SIG-M5 (cell line): ENCODE measurements at places on chromosomes 13 and 19.

DNA sequence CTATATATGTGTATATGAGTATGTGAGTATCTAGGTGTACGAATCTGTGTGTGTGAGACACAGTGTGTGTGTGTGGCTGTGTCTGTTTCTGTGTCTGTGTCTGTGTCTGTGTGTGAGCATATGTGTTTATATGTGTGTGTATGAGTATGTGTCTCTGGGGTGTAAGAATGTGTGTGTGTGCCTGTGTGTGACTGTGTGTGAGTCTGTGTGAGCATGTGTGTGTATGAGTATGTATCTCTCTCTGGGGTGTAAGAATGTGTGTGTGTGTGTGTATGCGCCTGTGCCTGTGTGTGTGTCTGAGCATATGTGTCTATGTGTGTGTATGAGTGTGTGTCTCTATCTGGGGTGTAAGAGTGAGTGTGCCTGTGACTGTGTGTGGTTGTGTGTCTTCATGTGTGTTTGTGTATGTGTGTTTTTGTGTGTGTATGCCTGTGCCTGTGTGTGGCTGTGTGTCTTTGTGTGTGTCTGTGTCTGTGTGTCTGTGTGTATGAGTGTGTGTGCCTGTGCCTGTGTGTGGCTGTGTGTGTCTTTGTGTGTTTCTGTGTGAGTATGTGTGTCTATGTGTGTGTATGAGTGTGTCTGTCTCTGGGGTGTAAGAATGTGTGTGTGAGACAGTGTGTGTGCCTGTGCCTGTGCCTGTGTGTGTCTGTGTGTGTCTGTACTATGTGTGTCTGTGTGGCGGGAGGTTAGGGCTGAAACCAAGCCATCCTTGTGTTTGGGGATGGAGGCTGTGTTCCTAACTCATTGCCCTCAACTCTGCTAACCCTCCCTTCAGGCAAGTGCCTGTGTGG is 11.2 kb downstream of the AXL start:
- DNase-seq, result no peak

DNA sequence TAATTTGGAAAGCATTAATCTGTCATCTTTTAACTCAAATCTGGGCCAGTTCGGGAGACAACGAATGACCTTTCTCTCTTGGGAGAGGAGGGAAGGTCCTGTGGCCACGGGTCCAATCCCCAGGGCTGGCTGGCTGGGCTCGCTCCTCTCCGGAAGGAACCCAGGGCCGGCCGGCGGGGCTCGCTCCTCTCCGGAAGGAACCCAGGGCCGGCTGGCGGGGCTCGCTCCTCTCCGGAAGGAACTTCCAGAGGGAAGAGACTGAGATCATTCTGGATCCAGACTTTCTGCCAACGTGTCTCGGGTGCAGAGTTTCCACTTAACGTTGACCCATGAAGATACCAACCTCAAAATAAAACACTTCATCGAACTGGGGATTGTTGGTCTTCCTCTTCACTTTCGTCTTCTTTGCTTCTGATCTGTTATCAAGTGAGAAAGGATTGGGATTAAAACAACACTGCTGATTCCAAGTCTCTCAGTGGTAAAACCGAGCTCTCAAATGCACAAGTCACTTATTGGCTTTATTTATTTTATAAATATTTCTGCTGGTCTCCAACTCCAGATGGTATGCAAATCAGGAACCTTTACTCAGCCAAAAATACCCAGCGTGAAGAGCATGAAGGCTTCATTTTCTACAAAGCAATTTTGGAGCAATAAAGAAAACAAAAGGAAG is 53.3 kb upstream of the C13orf46 start:
- DNase-seq, result no peak

DNA sequence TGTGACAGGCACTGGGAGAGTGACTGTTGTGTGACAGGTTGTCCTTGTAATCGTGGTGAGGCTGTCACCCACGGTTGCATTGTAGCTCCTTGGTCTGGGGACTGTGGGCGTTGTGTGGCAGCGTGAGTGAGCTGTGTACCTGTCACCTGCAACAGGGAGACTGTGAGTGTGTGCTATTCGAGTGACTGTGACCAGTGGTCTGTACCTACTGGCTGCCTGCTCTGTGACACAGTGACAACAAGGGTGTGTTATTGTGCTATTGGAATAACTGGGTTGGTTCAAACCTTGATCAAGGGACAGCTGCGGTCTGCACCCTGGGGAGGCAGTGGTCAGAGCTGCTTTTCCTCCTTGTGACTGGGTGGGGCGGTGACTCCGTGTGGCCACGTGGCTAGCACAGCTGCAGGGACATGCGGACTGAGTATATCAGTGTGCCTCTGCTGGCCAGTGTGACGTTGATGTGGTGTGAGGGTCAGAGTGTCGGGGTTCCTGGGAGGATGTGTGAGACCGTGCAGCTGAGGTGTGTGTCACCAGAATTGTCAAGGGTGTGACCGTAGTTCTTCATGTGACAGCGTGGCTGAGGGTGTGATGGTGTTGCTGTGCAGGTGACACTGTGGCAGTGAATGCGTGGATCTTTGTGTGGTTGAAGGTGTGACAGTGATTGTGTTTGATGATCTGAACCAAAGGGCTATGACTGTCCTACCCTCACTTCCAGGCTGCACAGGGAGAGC is 10.1 kb upstream of the NFIX start:
- no peak for DNase-seq

DNA sequence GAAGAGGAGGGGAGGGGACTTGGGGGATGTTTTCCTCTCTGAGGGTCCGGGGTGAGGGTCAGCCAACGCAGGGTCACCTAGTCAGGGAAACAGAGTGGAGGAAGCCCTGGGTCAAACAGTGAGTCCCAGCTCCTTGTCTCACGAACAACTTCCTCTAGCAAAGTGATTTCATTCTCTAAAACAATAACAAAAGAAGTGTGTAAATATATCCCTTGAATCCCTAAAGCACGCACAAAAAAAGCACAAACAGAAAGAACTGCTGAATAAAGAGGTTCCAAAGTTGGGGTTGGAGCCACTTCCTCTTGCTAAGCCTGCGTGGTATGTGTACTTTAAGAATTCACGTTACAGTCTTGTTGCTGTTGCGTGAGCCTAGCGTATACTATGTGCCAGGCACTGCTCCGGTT is 1.5 kb upstream of the C5AR2 start:
- DNase-seq, result no peak

- no peak for DNase-seq
Measured at GRCh38 chr13:21663197-21663596, 7.7 kb upstream of the FGF9 start.
